Small intestine (tissue), 16 donors: ENCODE measurements at places on chromosomes 7 and 10. TPM values are rescaled to one million over a fixed set of nuclear protein-coding genes. Genes with fewer than 3 reads are reported as not detected.

Gene FANK1
- 1.6 TPM for polyA plus RNA-seq

Gene PNPLA8
- 8.3 TPM for polyA plus RNA-seq

Gene GARIN1A
- 2.0 TPM for polyA plus RNA-seq

Gene THSD7A
- polyA plus RNA-seq: 3.5 TPM

DNA sequence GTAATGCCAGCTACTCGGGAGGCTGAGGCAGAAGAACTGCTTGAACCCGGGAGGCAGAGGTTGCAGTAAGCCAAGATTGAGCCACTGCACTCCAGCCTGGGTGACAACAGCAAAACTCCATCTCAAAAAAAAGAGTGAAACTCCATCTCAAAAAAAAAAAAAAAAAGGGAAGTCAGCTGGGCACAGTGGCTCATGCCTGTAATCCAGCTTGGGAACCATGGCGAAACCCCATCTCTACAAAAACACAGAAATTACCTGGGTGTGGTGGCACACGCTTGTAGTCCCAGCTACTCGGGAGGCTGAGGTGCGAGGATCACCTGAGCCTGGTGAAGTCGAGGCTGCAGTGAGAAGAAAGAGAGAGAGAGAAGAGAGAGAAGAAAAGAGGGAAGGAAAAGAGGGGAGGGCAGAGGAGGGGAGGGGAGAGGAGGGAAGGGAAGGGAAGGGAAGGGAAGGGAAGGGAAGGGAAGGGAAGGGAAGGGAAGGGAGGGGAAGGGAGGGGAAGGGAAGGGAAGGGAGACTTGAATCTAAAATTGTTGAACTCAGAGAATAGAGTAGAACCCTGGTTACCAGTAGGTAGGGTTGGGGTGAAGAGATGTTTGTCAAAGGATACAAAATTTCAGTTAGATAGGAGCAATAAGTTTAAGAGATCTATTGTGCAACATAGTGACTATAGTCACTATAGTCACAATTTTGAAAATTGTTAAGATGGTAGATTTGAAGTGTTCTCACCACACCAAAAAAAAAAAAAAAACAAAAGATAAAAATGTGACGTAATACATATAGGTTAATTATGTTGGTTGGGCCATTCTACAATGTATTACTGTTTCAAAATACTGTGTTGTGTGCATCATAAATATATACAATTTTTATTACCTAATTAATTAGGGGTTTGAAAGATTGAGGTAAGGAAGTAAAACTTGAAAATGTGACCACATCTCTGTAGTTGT, 2.5 kb downstream of the SLC16A9 start:
- DNase-seq: no peak

GRCh38 chr7:16484453-16485158, 19.1 kb upstream of the SOSTDC1 start:
- DNase-seq: peak; percentile 60

GRCh38 chr10:103739039-103739764, 116.2 kb downstream of the SH3PXD2A start:
- DNase-seq: no peak

Gene C10orf88
- 2.7 TPM for polyA plus RNA-seq

DNA sequence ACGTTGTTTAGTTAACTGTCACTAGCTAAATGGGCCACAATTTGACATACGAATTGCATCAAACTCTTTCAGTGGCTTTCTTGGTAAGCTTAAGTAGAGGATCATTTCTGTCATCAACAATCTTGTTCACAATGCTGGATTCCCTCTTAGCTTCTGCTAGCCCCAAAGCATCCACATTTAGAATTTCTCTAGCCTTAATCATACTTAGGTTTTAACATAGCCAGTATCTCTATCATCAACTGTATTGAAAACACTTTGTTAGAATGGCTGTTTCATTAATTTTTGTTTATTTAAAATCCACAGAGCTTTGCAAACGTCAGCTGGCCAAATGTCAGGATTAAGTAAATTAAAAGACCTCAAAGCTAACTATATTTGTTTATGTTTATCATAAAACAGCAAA, 41.1 kb downstream of the ABRAXAS2 start:
- DNase-seq: no peak

GRCh38 chr7:120272701-120273475, at the start of gene KCND2:
Gene KCND2 (plus strand): TSS chr7:120273175.
- no peak for DNase-seq

Gene NANOS1
- not detected for polyA plus RNA-seq

Gene GARS1
- 88.1 TPM for polyA plus RNA-seq

Gene SLC16A9
- 2.4 TPM for polyA plus RNA-seq

DNA sequence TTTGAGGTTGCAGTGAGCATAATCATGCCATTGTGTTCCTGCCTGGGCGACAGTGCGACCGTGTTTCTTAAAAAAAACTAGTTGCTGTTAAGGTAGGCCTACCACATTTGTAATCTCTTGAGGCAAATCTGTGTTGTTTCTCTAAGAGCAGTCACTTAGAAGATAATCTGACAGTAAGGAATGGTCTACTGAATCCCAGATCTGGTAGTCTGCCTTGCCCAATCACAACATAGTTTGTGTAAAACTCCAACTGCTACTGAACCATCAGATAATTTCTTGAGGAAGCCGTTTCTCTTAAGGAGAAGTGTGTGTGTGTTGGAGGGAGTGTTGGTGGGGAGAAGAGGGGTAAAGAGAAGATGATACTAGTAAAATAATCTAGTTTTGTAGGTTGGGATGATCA, 5.0 kb downstream of the NRF1 start:
- no peak for DNase-seq

GRCh38 chr10:121411004-121411403, 187.2 kb downstream of the FGFR2 start:
- DNase-seq: no peak

Gene OR2A25
- polyA plus RNA-seq: not detected

Gene HTRA1
- 1.6 TPM for polyA plus RNA-seq

GRCh38 chr10:102994531-102995295, 76.6 kb downstream of the CNNM2 start:
- DNase-seq: no peak

GRCh38 chr7:69605070-69605469, 6.8 kb downstream of the AUTS2 start:
- no peak for DNase-seq

DNA sequence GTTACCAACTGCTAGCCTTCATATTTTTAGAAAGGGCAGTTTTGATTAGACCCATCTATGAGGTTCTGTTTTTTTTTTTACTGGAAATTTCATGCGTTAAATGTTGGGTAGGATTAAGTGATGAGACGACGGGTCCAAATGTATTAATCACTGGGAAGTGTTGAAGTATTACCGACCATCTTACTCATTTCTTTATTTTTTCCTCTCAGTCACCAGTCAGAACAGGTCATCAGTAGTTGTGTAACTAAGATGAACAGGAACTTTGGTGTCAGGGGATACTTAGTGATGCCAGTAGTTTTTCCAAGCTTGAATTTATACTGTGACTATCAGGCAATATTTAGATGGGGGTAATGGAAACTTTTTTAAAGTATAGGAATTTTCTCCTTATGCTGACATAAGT, 14.2 kb downstream of the TFAM start:
- DNase-seq: no peak

- DNase-seq: no peak
These were observed 115.1 kb downstream of the ICA1 start for GRCh38 chr7:8146788-8147413.

Gene DRGX
- not detected for polyA plus RNA-seq

Gene BRI3
- 186 TPM for polyA plus RNA-seq

Gene JCAD
- polyA plus RNA-seq: 0.54 TPM

GRCh38 chr7:73436031-73436929, 2.7 kb downstream of the FZD9 start:
- DNase-seq: peak; percentile 32

DNA sequence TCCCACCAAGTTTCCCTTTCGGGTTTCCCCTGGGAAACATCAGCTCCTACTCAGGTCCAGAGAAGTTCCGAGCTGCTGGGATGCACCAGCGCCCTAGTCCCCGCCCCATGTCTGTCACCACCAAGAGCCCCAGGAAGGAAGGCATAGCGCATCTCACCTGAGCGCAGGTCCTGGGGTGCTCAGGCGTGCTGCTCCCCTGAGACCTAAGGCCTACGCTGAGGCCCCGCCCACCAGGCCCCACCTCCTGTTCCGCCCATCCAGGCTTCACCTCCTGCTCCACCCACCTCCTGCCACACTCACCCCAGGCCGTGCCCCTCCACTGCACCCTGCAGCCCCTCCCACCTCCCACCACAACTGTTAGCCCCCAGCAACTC, 1.2 kb upstream of the TFR2 start:
- peak; percentile 63 for DNase-seq

Gene CRHR2
- 0.04 TPM for polyA plus RNA-seq

- no peak for DNase-seq
These were observed 58.6 kb upstream of the EBF3 start for GRCh38 chr10:130022511-130023299.

- peak; percentile 80 for DNase-seq
These were observed 603.3 kb upstream of the IGFBP3 start for GRCh38 chr7:46524350-46524749.

Gene RARRES2
- 39.0 TPM for polyA plus RNA-seq

DNA sequence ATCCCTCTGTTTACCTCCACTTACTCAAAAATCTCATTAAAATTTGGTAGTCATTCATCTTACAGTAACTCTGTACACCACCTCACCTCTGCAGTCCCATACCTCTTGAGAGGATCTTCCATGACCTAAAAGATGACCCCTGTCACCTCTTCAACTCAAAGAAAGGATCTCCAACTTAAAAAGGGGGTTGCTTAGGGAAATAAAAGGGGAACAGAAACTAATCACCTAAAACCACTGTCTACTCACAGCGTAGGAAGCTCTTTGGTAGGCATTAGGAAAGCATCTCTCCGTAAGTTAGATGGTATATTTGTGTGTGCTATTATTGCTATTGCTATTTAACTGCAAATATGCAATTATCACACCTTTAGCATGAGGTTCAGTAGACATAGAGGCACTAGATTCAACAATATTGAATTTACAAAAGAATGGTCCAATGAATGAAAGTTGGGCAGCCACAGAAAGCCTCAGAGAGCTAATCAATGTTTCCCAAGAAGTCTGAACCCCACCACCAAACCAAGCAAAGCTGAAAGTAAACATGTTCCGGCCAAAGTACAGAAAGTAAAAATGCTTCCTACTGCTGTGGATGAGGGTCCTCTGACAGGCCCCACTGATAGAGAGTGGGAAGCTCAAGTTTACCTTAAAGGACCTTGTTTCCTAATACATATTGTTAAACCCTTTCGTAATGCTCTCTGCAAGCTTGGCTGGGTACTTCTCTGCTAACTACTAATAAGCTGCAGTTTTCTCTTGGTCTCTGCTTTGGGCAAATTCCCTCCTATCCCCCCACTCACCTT, 105.8 kb downstream of the GRM8 start:
- DNase-seq: no peak

Gene LIPK
- polyA plus RNA-seq: not detected

- peak; percentile 79 for DNase-seq
These were observed 1.1 kb upstream of the HBP1 start for GRCh38 chr7:107167483-107168232.

Gene ITPRID1
- not detected for polyA plus RNA-seq

DNA sequence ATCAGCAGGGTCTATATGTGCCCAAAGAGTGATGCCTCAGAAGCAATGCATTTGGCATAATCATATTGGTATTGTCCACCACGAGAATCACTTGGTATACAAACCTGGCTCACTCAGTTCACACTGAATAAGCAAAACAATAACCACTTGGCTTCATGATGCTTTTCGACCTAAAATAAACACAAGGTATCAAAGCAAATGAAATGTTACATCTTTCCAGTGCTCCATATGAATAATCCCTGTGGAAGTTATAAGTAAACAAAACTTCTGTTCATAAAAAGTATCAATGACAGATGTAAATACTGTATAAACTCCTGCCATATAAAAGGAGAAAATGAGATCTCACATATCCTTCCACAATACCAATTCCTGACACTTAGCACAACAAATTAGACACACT, 29.8 kb upstream of the EBLN1 start:
- no peak for DNase-seq

DNA sequence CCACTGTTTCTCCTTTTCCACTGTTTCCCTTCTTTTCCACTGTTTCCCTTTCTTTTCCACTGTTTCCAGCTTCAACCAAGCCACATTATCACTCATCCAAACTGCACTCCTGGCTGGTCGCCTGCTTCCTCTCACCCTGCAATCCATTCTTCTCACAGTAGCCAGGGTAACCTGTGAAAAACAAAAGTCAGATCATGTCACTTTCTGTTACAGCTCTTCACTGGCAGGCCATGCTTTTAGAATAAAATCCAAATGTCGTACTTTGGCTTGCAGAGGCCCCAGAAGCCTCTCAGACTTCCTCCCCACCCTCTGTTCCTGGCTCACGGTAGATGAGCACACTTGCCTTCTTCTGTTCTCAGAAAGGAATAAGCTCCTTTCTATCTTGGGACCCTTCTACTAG, 33.9 kb downstream of the STARD3NL start:
- DNase-seq: no peak

- DNase-seq: no peak
These were observed 202.4 kb downstream of the ADAM12 start for GRCh38 chr10:126185676-126186447.
